ENCODE measurements at places on chromosomes 13 and 19.

DNA sequence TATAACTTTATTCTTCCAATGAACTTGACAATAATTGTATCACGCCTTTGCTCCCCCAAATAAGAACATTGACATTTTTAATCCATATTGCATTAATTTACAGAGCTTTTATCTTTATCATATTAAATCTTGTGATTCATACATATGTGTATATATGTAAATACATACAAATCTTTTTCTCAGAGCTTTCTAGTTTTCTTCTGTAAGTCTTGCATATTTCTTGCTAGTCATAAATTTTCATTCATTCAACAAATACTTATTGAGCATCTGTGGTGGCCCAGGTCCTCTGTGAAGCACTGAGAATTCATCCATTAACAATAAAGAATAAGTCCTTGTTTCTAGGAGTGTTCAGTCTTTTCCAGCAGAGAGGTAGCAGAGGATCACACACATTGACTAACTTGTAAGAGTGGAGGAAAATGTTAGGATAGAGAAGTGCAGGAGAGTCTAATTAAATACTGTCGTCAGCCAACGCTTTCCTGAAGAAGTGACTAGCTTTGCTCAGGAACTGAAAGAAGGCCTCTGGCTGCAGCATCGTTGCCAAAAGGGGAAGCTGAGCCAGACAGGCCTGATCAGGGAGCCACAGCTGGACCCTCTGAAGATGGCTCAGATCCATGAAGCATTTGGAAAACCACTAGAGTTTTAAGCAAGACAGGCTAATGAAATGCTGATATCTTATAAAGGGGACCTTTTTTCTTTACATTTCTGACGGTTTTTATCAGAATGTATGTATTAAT is 38.6 kb upstream of the LAMP1 start:
- no peak for DNase-seq

GRCh38 chr13:29594710-29595379 is 643 bp downstream of the SLC7A1 start:
- DNase-seq: no peak

GRCh38 chr13:24361113-24361512 is 51.7 kb downstream of the C1QTNF9 start:
- DNase-seq: no peak

- no peak for DNase-seq
These were observed 29.3 kb downstream of the ZNF564 start for GRCh38 chr19:12521996-12522395.

DNA sequence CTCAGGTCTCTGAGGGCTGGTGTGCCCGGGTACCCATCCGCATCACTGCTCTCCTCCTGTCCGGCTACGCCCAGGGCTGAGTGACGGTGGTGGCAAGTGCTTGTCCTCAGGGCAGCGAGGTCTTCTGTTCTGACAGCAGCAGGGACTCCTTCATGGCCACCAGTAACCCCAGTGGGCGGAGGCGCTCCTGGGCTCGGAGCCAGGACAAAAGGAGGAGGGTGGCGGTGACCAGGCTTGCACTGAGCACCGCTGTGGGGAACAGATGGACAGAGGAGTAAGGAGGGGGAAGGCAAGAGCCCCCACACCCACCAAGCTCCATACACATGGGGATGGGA is 5.8 kb downstream of the CD320 start:
- no peak for DNase-seq

DNA sequence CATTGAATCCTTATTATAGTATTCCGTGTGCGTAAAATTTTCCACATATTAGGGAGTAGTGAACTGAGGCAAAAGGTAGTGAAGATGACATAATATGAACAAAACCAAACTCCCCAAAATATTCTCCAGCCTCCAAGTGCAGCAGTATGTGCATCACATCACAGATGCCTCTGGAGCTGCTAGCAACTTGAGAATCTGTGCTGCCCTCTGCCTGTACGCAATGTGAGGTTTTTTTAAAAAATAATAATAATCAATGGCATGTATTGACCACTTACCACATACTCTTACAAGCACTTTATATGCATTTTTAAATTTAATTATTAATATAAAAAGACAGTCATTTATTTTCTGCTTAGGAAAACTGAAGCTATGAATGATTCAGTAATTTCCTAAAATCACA is 583.0 kb upstream of the SPRY2 start:
- DNase-seq: no peak

- no peak for DNase-seq
These were observed 80.4 kb upstream of the ZNF420 start for GRCh38 chr19:36997843-36998235.

DNA sequence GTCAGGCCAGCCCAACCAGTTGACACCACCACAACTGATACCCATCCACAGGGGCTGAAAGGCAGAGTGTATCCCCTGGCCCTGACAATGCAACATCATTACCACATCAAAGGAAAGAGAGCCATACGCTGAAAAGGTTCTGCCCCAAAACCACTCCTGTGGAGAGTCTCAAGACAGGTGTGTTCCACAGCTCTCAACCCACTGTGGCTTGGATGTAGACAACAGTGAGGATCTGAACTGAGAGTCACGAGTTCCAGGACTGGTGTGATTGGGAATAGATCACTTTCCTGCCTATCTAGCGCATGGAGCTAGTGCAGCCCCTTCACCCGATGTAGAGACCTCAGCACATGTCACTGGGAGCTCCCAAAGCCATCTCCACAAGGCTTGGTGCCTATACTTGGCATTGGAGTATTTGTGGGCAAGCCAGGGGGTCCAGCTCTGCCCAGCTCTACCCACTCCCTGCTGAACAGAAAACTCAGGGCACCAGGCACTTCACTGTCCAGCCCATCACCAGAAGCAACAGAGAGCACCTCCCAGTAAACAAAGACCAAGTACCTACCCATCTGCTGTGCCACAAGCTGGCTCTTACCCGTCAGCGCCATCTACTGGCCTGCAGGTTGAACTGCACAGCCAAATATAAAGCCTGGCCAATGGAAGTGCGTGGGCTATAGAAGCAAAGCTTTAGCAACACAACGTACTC is 579.5 kb downstream of the UQCRFS1 start:
- DNase-seq: no peak

DNA sequence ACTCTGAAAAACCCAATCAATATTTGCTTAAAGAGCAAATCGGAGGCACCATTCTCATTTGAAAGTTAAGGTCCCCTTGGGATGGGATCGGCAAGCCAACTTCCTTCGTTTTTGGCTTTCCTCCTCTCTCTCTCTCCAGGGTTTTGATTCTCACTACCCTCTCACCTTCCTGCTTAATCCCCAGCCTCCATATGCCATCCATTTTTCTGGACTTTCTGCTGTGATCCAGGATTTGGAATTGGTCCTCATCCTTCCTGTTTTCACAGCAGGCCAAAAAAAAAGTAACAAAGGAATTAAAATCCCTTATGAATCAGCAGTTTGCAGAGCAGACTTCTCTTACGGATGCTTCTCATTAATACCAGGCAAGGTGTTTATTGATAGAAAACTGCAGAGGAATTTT is 283.1 kb upstream of the TMTC4 start:
- DNase-seq: no peak

GRCh38 chr13:42892760-42893159 is 99.3 kb downstream of the EPSTI1 start:
- no peak for DNase-seq

DNA sequence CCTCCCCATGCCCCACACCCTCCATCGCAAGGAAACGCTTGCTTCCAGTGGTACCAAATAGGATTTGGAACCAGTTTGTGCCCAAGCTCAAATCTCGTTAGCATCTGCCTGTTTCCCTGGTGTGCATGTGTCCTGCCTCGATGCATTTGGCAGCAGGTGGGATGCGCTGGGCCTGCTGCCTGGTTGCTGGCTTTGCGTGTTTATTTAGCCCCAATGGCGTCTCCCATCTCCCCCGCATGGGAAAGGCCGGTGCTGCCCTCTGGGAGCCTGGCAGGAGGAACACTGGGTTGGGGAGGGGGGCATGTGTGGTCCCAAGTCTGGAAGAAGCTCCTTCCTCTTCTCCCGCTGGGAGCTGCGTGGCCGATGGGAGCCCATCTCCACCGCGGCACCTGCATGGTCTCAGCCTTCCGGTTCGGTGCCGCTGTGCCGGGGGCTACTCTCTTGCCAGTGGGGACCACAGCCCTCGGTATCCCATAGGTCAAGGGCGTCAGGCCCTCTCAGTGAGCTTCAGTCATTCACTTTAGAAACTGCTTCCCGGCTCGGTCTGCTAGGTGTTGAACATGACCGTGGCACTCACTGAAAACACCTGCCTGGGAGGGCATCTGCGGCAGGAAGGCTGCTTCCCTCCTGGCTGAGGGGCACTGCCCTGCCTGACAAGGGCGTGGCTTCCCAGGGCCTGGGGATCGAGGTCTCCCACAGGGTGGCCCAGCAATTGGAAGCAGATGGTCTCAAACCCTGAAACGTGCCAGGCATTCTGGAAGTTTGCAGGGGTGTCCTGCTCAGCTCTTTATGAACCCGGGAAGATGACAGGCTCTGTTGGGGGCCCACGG is 11.8 kb upstream of the F7 start:
- no peak for DNase-seq

GRCh38 chr19:18131841-18132596 is 20.9 kb upstream of the PIK3R2 start:
- DNase-seq: no peak

- DNase-seq: no peak
These were observed 7.8 kb downstream of the ANKLE1 start for GRCh38 chr19:17289489-17289888.

GRCh38 chr13:108365255-108365654 is 95.7 kb downstream of the TNFSF13B start:
- no peak for DNase-seq

DNA sequence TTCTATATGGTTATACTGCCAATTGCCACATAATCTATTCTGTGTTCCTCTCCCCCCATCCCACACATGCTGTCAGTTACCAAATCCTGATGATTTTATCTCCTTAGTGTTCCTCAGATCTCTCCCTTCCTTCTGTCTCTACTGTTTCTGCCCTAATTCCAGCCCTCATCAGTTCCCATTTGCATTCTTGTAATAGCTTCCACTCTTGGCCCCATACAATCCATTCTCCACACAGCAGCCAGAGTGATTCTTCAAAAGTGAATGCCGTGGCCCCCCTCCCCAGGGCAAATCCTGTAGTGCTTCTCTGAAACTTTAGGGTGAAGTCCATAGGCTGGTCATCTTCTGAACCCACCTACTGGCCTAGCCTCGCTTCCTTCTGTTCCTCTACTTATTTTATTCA is 114.4 kb downstream of the ZAR1L start:
- no peak for DNase-seq

GRCh38 chr13:89925107-89925506 is 1422.4 kb upstream of the MIR17HG start:
- DNase-seq: no peak

DNA sequence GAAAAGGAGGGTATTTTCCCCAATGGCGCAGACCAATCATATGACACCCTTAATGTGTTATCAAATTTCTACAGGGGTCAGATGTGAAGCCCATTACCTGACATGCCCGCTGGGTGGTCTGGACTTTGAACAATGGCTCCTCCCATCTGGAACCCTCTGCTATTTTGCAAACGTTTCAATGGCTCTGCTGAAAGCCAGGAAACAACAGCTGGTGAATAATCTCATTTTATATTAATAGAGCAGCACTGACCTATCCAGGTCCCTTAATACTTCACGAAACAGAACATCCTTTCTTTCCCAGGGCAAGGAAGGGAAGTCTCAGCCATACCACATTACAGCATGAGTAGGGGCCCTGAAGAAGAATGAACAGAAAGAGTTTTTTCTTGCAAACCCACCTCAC is 20.3 kb upstream of the KPNA3 start:
- DNase-seq: no peak

- DNase-seq: no peak
These were observed 437 bp downstream of the SMARCA4 start for GRCh38 chr19:10961073-10961860.

DNA sequence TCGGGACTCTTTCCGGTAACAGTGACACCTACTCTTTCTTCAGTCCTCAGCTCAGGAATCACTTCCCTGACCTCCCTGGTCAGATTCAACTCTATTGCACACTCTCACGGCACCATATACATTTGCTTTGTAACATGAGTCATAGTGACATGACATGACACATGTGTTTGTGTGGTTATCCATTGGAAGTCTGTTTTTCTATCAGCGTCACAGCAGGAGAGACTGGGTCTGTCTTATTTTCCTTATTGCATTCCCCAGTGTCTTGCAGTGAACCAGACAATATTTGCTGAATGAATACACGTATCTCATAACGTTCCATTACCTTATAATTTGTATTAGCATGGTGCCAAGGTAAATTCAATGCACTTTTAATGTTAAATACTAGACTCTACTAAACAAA is 102.0 kb downstream of the DCLK1 start:
- DNase-seq: no peak

- DNase-seq: no peak
These were observed at the start of gene MEIOSIN for GRCh38 chr19:45733160-45733810. Gene MEIOSIN, plus strand, starts transcription at chr19:45733439. Its CDS starts 1,938 bp downstream, at chr19:45735377.

- no peak for DNase-seq
These were observed 3.8 kb upstream of the SLC7A9 start for GRCh38 chr19:32873247-32873959.

GRCh38 chr13:51624207-51624606 is 39.9 kb downstream of the WDFY2 start:
- DNase-seq: no peak

DNA sequence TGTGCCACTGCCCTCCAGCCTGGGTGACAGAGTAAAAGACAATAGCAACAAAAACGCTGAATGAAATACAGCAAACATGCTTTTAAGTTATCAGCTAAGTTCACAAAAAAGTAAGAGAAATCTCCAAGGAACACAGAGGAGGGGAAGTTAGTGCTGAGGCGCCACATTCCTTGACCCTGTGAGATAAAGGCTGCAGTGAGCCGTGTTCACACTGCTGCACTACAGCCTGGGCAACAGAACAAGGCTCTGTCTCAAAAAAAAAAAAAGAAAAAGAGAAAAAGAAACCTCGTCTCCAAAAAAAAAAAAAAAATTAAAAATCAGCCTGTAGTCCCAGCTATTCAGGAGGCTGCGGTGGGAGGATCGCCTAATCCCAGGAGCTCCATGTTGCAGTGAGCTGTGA is 16.3 kb upstream of the DOCK6 start:
- no peak for DNase-seq

DNA sequence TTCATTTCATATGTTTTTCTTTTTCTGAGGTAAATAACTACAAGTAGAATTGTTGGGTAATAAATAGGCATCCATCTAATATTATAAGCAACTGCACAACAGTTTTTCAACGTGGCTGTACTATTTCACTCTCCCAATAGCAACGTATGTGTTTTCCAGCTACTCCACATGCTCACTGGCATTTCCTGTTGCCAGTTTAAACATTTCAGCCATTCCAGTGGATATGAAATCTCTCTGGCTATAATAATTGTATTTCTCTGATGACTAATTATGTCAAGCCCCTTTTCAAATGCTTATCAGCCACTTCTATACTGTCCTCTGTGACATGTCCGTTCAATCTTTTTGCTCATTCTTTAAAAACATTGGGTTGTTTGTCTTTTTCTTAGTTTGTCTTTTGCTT is 26.8 kb upstream of the ALOX5AP start:
- DNase-seq: no peak

GRCh38 chr13:92549276-92549675 is 677.3 kb upstream of the GPC6 start:
- DNase-seq: no peak

GRCh38 chr19:48390188-48391099 is 907 bp downstream of the KDELR1 start:
- no peak for DNase-seq

- no peak for DNase-seq
These were observed 36.2 kb upstream of the LRCH1 start for GRCh38 chr13:46516599-46517338.

All from right renal cortex interstitium (tissue), 3 donors.